Inflammatory macrophage treated with lipopolysaccharide for 1 hour (primary cell): ENCODE measurements at places on chromosomes 12 and 14.
A peak's percentile ranks its signal among the peaks of the same experiment; 100 is the strongest.

GRCh38 chr12:84874125-84874824 is 38.3 kb downstream of the SLC6A15 start:
- DNase-seq, result peak; percentile 29

- no peak for DNase-seq
Measured at GRCh38 chr14:82595466-82595865, 1061.8 kb upstream of the SEL1L start.

- no peak for DNase-seq
Measured at GRCh38 chr14:64636980-64637429, 67.2 kb upstream of the PLEKHG3 start.

- no peak for DNase-seq
Measured at GRCh38 chr12:83082690-83083276, 396.1 kb downstream of the TMTC2 start.

GRCh38 chr14:34993426-34993825 is 10.6 kb downstream of the SRP54 start:
- DNase-seq, result no peak

DNA sequence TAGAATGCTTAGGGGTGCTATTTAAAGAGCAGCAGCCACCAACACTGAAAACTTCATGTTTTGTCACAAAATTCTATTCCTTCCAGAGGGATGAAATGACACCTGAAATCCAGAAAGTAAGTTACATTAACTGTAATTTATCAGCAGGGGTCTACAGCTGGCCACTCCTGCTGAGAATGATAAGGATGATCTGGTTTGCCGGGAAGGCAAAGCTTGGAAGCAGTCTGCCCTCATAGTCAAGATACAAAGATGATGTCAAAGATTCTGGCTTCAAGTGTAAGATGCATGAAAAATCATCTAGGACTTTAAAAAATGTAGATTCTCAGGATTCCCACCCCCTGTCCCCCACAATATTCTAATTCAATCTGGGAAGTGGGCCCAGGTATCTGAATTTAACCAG is 58.4 kb downstream of the DCAF5 start:
- no peak for DNase-seq

DNA sequence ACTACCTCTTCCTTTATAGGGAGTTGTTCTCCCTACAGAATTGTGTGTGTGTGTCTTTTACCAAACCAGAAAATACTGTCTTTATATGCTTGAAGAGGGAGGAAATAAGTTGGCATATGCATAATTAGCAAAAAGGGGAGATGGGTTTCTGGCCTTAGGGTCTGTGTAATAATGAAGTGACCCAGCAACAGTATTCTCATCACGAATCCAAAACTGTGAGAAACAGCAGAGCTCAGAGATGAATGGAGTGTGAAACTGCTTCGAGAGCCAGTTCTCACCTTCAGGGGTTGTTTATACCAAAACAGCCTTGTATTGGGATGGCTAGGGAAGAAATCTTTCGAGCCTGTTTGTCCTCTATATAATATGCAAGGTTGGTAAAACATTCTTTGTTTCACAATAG is 227.5 kb downstream of the MON2 start:
- DNase-seq, result no peak

- DNase-seq, result no peak
Measured at GRCh38 chr12:72031066-72031465, 92.4 kb downstream of the TPH2 start.

DNA sequence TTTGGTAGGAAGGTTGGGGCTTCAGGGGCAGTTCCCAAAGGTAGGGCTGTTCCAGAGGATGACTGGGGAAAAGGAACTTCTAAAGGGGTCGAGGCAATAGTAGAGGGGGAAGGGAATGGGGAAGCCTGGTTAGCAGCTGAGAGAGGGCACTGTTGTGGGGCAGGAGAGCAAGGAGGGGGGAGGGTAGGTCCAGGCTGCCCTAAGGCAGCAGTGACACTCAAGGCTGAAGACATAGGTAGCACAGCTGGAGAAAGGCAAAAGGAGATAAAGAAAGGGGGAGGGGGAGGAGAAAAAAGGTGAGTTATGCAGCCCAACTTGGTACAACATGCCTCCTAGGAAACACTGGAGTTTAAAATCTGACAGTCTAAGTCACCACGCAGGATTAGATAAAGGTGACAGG is 3.9 kb downstream of the NACA start:
- no peak for DNase-seq

DNA sequence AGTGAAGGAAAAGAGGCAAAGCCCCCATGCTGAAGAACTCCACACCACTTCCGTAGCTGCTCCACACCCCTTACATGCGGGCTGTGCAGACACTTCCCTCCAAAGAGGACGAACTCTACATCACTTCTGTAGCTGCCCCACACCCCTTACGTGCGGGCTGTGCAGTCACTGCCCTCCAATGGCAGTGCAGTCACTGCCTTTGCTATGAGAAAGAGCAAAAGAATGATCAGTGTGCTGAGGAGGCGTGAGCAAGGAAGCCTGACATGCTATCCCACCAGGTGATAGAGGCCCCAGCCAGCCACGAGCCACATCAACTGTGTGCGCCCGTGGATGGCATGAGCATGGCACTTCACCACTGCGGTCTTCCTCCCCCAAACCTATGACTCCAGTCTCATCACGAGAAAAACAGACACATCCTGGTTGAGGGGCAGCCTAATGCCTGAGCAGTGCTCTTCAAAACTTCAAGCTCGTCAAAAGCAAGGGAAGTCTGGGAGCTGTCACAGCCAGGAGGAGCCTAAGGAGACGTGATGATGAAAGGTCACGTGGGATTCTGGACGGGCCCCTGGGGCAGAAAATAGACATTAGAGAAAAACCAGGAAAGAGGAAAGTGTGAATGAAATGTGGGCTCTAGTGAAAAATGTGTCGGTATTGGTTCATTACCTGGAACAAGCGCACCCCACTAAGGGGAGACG is 60.8 kb upstream of the C14orf180 start:
- no peak for DNase-seq

GRCh38 chr14:99649643-99650042 is 4.7 kb downstream of the HHIPL1 start:
- no peak for DNase-seq

- no peak for DNase-seq
Measured at GRCh38 chr14:89750908-89751392, 203.6 kb downstream of the EFCAB11 start.

- no peak for DNase-seq
Measured at GRCh38 chr12:15831315-15831978, 42.3 kb upstream of the EPS8 start.

DNA sequence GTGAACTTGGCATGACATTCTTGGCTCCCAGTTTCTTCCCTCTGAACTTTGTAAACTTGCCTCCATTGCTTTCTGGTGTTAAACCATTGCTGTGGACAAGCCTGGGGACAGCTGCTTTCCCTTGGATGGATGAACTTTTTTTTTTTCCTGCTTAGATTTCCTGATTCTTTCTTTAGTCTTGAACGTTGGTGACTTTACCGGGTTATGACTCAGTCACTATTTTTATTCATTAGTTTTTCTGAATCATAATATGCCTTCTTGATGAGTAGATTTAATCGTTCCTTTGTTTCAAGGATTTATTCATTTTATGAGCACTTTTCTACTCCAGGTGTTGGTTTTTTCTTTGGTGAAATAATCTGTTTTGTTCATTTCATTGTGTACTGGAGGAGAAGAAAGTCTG is 155.0 kb upstream of the RTL1 start:
- DNase-seq, result no peak

GRCh38 chr14:60636879-60637478 is 12.3 kb downstream of the SIX1 start:
- DNase-seq, result no peak

- no peak for DNase-seq
Measured at GRCh38 chr12:25775968-25776367, 182.5 kb upstream of the RASSF8 start.

GRCh38 chr12:806200-806791 is 53.9 kb downstream of the WNK1 start:
- DNase-seq, result no peak

DNA sequence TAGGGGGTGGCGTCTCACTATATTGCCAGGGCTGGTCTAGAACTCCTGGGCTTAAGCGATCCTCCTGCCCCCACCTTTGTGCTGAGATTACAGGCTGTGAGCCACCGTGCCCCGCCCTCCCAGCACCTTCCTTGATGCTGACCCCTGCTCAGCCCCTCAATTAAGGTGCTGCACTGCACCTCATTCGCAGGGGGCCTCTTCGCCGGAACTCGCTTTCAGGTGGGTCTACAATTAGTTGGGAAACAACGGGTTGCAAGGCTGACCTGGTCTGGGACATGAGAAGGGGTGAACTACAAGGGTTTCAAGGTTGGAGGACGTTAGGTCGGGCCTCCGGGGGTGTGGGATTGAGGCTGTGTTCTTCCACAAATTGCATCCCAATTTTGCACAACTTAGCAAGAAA is 1.2 kb upstream of the NOP2 start:
- no peak for DNase-seq
